Spinal cord (tissue), 10 donors: ENCODE measurements at places on chromosomes 1 and 21. TPM values are rescaled to one million over a fixed set of nuclear protein-coding genes. Genes with fewer than 3 reads are reported as not detected.

The IRF6 gene
- total RNA-seq: 0.99 TPM

The CELA3B gene
- not detected for total RNA-seq

The ARHGEF2 gene
- 64.6 TPM for total RNA-seq

GRCh38 chr1:77514921-77515776, 167.3 kb downstream of the ZZZ3 start:
- peak; percentile 17 for DNase-seq

GRCh38 chr1:115089420-115090185, at the start of gene TSPAN2:
Gene TSPAN2, minus strand, starts transcription at chr1:115089503. Its CDS starts 71 bp downstream, at chr1:115089432.
- no peak for DNase-seq

GRCh38 chr1:220921971-220922635, 42.9 kb downstream of the HLX start:
- DNase-seq: no peak

DNA sequence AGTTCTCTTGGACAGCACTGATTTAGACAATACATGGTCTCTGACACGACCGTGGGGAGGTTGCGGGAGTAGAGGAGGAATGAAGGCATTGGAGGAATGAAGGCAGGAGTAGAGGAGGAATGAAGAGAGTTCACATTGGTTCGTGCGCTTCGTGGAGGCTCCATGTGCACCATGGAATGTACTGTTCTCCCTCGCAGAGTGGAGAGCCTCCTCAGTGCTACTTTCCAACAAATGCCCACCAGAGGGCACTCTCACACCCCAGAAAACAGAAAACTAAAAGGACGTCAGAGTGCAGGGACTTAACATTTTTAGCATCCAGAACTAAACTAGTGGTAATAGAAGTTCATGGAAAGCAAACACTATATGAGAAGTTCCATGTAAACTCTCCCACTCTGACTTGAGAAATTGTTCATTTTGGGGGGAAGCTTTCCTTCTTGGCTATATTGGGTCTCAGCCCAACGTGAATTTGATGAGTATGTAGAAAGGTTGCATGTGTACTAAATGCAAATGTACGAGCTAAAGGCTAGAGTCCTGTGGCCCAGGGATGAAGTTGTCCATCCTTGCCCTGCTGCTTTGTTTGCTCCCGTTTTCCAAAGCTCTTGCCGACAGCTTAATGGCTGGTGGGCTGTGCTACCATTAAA, 211.6 kb downstream of the LMX1A start:
- DNase-seq: peak; percentile 92

- DNase-seq: no peak
Measured at GRCh38 chr1:109821831-109822745, 58.4 kb upstream of the EPS8L3 start.

- DNase-seq: no peak
Measured at GRCh38 chr1:119112791-119113190, 27.7 kb downstream of the WARS2 start.

DNA sequence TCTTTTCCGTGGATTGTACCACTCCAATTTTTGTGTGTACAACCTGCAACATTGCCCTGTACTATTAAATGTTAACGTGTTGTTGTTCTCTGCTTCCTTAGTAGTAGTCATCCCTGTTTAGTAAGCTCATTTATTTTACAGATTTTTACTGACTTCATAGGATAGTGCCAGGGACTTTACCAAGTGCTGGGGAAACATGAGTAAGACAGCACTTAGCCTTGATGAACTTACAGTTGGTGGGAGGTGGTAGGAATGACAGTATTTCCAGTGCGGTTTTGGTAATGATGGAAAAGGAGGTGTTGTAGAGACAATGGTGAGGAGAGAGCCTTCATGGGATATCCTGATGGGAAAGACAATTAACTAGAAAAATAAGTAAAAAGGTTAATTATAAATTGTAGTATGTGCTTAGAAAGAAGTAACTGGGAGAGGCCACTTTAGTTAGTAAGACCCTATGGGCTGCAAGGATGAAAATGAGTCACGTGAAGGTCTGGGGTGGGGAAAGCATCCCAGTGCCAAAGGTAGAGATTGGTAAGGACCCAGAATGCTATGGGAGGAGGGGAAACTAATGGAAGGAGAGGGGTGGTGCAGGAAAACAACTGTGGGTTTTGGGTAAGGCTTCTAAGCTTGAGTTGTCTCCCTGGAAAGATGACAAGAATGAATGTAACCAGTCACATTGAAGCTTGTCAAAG, 1.7 kb downstream of the RLF start:
- DNase-seq: no peak
